ENCODE measurements at places on chromosomes 6 and 20.

- no peak for DNase-seq
Observed at GRCh38 chr6:8149350-8149749, 47.0 kb upstream of the EEF1E1 start.

DNA sequence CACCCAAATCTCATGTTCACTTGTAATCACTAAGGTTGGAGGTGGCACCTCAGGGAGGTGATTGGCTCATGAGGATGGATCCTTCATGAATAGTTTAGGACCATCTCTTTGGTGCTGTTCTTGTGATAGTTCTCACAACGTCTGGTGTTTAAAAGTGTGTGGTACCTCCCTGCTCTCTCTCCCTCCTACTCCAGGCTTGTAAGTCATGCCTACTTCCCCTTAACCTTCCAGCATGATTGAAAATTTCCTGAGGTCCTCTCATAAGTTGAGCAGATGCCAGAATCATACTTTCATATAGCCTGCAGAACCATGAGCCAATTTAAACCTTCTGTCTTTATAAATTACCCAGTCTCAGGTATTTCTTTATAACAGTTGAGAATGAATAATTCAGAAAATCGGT, 16.6 kb downstream of the HLA-A start:
- DNase-seq: no peak

DNA sequence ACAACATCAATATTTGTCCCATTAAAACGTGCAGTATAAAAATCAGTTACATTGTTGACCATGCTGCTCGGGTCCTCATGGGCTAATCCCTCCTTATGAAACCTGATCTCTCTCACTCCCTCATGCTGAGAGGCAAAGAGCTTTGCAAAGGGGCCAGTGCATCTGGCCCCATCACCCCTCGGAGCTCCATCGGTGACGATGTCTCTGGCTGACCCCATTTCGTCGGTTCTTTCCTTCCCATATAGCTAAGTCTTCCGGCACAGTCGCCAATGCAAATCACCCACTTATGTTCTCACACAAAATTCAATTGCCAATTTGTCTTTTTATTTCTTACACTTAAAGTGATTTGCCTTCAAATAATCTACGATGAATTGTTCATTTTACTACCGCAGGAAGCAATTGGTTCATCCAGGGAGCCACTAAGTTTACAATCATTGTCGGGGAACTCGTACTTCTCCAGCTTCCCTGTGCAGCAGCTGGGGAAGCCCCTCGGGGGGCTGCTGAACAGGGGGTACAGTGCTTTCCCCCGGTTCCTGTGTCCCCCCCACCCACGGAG, 199.8 kb upstream of the CDH4 start:
- no peak for DNase-seq

- DNase-seq: peak; percentile 9
Observed at GRCh38 chr20:7770046-7770445, 170.2 kb downstream of the HAO1 start.

GRCh38 chr20:62357681-62358080, 9.4 kb downstream of the LAMA5 start:
- no peak for DNase-seq

GRCh38 chr6:25512560-25512959, 139.5 kb upstream of the SCGN start:
- DNase-seq: no peak

DNA sequence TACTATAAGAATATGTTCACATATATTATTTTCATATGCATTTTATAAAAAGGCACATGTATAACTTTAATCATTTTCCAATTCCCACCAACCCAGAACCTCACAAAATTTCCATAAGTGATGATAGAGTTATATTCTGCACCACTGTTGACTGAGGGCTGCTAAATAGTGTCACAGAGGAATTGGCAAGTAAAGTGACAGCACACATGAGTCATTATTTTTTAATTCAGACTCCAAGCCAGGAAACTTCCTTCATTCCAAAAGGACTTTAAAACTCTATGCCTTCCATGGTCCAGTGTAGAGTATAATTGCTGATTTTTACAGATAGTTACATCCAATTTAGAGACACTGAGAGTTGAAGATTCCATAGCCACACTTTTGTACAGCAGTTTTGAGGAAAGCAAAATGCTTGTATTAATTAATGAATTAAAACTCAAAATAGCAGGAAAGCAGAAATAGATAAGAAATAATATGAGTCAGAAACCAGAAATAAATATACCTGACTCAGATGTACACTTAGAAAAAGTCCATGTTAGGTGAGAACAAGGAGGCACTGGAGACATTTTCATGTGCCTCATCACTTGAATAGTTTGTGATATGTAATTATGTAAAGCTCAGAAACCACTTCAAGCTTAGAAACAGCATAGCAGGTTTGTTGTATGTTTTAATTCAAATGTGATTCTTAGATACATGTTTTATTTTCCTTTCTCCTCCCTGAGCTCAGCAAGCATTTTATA, 425.2 kb upstream of the OPRM1 start:
- no peak for DNase-seq

DNA sequence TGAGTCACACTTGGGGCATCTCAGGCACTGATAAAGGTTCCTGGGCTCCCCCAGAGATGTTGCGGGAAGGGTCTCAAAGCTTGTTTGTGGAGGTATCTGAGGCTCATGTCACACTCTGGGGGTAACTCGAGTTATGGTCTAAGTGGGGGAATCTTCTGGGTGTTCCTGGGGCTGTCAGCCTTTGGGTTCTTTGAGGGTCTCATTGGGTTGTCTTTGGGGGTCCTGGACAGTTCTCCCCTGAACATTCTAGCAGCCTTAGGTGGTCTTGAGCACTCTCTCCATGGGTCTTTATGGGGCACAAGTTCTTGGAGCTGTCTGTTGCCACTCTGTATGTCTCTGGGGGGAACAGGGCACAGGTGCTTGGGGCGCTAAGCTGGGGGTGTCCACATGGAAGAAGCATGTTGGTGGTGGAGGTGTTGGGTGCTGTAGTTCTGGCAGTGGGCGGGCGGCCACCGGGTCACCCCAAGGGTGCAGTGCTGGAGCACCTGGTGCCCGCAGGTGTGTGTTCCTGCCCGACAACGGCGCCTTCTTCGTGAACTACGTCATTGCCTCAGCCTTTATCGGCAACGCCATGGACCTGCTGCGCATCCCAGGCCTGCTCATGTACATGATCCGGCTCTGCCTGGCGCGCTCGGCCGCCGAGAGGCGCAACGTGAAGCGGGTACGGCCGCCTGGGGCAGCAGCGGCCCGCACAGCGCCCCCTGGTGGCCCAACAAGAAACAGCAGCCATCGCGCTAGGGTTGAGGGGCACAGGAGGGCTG, 7.1 kb upstream of the CAPN11 start:
- DNase-seq: peak; percentile 72

DNA sequence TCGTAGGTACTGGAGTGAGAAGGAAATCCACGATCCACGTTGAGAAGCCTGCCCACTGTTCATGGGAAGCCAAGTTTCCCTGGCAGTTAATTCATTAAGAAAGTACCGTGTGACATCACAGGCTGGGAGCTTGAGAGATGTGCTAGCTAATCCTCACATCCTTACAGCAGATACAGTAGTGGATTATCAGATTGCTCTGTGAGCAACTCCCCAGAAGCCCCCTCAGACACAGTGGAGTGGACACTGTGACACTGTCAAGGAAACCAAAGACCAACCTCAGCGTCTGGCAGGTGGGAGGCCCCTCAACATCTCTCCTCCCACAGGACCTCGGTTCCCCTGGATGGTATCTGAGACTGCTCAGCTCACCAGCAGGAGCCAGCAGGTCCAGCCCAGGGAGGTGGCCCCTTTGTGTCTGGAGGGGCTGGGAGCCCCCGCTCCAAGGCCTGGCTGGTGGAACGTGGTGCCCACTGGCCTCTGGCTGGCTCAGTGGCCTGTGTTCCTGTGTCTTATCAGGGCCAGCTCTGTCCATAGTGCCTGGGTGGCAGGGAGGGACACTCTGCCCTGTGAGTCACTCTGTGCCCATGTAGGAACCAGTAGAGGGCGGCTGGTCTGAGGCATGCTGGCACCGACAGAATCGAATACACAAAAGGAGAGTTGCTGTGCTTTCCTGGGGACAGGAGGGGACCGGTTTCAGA, 7.2 kb downstream of the PYGB start:
- no peak for DNase-seq

DNA sequence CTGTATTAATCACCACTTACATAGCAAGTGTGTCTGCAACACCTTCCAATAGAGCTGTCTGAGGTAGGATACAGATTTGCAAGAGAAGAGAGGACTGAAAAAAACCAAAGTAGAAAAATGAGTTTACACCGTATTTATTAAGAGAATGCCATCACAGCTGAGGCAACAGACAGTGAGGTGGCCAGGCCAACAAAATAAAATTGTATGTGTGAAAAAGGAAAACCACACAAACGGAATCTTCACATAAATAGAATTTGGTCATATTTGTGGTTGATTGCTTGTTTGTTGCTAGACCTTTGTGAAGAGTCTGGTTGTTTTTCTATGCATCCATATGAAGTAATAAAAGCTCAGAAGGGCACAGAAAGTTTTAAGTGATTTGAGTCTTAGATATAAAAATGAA, 157.8 kb upstream of the TSHZ2 start:
- DNase-seq: no peak
